ENCODE measurements at places on chromosomes 7 and 10. TPM values are rescaled to one million over a fixed set of nuclear protein-coding genes. Genes with fewer than 3 reads are reported as not detected.
A peak's percentile ranks its signal among the peaks of the same experiment; 100 is the strongest.

DNA sequence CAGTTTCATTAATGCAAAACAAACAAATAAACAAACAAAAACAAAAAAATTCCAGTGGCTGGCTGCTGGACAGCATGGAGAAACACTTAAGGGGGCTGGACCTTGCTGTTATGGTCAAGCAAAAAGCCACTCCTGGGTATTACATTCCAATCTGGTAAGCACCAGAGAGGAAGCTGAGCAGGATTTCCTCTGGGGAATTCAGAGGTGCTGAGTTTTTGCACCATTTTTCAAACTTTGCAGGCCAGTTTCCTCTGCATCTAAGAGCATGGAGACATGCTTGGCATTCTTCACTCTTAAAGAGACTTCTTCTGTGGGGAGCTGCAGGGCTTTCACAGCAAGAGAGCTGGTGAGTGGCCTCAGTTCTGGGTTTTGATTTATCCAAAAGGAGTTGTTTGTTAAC lies 84.5 kb downstream of the FZD1 start:
- no peak overlapping the region for H3K4me3 ChIP-seq
- no peaks in the 10 kb centered on the region for H3K36me3 ChIP-seq
- no peak for DNase-seq
- H3K4me1 ChIP-seq, result no peaks in the 10 kb centered on the region

DNA sequence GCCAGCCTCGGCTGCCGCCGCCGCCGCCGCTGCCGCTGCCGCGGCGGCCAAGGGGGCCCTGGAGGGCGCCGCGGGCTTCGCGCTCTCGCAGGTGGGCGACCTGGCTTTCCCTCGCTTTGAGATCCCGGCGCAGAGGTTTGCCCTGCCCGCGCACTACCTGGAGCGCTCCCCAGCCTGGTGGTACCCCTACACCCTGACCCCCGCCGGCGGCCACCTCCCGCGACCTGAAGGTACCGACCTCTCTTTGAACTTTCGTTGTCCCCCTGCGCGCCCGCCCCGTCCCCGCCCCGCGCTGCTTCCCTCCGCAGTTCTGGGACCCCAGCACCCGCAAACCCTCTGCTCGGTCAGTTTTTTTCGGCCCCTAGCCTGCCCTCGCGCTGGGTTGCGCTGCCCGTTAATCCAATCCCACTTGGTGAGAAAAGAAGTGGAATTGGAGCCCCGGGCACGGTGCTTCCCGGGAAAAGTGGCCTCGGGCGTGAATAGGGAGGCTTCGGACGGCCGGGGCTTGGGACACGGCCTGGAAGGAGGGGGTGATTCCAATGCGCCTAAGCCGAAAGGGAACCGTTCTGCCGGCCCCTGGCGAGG lies 543 bp downstream of the HMX3 start:
- DNase-seq, result no peak
- peaks cover 73% of the 10 kb centered on the region for H3K27me3 ChIP-seq
- H3K36me3 ChIP-seq, result peaks cover 2% of the 10 kb centered on the region

DNA sequence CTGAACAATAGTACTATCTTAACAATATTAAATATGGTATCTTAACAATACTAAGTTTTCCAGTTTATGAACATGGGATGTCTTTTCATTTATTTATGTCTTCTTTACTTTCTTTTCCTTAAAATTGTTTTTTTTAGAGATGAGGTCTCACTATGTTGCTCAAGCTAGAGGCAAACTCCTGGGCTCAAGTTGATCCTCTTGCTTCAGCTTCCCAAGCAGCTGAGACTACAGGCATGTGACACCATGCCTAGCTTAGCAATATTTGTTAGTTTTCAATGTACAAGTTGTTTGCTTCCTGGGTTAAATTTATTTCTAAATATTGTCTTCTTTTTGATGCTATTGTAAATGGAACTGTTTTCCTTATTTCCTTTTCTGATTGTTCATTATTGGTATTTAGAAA lies 16.9 kb downstream of the CDH23 start:
- H3K27me3 ChIP-seq, result peaks cover 28% of the 10 kb centered on the region
- H3K4me3 ChIP-seq, result no peak overlapping the region
- H3K4me1 ChIP-seq, result no peaks in the 10 kb centered on the region
- H3K27ac ChIP-seq, result no peak overlapping the region
- peaks cover 1% of the 10 kb centered on the region for H3K36me3 ChIP-seq

DNA sequence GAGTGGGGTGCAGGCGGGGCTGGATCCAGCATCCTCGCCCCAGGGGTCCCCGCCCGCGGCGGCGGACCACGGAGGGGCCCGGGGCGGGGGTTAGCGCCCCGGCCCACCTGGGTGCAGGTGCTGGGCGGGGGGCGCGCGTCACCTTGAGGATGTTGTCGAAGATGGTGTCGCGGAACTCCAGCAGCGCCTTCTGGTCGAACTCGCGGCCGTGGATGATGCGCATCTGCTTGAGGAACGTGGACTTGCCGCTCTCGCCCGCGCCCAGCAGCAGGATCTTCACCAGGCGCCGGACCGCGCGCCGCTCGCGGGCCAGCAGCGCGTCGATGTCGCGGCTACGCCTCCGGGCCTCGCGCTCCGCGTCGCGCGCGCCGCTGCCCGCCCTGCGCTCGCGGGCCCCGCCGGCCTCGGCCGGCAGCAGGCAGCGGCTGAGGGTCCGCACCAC lies 376 bp downstream of the GNA12 start:
- peaks cover 24% of the 10 kb centered on the region for H3K36me3 ChIP-seq
- no peak for DNase-seq
- H3K4me3 ChIP-seq, result peak overlapping the region; percentile 67
- peaks cover 35% of the 10 kb centered on the region for H3K4me1 ChIP-seq
- H3K27ac ChIP-seq, result no peak overlapping the region

DNA sequence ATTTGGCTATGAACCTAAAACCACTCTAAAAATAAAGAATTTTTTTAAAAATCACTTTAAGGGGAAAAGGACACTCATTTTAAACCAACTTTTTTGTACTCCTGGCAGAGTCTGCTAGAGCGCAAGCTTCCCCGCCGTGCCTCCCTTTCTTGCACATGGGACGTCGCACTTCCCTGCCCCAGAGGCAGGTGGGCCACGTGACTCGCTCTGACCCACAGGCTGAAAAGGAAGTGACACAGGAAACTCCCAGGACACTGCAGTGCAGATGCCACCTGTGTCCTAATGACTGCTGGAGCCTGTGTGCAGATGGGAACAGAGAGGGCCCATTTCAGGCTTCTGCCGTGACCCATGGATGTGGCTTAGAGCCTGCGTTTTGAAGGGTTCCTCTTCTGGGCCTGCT lies 142.1 kb upstream of the LANCL2 start:
- H3K4me3 ChIP-seq, result no peak overlapping the region
- H3K4me1 ChIP-seq, result no peaks in the 10 kb centered on the region
- no peak overlapping the region for H3K27ac ChIP-seq
- H3K36me3 ChIP-seq, result no peaks in the 10 kb centered on the region

GRCh38 chr10:108861181-108861754 lies 1062.0 kb downstream of the XPNPEP1 start:
- H3K4me3 ChIP-seq, result no peak overlapping the region
- no peak overlapping the region for H3K27ac ChIP-seq
- no peak for DNase-seq
- H3K36me3 ChIP-seq, result no peaks in the 10 kb centered on the region

DNA sequence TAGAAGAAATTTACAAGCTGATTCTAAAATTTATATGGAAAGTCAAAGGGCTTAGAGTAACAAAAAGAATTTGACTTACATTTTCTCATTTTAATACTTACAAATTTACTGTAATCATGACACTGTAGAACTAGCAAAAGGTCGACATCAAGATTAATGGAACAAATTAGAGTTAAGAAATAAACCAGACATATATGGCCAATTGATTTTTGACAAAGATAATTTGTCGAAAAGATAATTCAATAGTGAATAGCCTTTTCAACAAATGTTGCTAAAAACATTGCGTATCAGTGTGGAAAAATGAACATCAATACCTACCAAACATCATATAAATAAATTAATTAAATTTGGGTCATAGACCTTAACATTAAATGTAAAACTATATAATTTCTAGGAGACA lies 955.5 kb upstream of the AUTS2 start:
- no peak overlapping the region for H3K27ac ChIP-seq
- H3K27me3 ChIP-seq, result no peaks in the 10 kb centered on the region
- H3K4me1 ChIP-seq, result no peaks in the 10 kb centered on the region
- H3K4me3 ChIP-seq, result no peak overlapping the region
- H3K36me3 ChIP-seq, result no peaks in the 10 kb centered on the region

DNA sequence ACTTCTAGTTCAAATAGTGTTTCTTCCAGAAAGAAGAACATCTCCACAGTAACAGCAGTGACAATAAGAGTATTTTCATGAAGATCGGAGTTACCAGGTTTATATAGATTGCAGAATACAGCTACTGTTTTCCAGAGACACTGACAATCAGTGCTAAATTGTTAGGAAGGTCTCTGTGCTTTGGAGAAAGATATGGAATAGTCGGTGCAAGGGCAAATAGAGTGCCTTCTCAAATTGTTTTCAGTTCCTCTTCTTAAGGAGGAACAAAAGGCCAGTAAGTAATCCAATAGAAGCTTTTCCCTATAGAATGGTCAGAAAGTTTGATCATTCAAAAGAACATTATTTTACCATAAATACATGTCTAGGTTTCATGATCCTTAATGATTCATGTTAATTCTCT lies 2.6 kb upstream of the KIAA1217 start:
- peaks cover 24% of the 10 kb centered on the region for H3K27me3 ChIP-seq
- DNase-seq, result no peak
- no peak overlapping the region for H3K4me3 ChIP-seq
- no peaks in the 10 kb centered on the region for H3K36me3 ChIP-seq
- peaks cover 39% of the 10 kb centered on the region for H3K4me1 ChIP-seq

DNA sequence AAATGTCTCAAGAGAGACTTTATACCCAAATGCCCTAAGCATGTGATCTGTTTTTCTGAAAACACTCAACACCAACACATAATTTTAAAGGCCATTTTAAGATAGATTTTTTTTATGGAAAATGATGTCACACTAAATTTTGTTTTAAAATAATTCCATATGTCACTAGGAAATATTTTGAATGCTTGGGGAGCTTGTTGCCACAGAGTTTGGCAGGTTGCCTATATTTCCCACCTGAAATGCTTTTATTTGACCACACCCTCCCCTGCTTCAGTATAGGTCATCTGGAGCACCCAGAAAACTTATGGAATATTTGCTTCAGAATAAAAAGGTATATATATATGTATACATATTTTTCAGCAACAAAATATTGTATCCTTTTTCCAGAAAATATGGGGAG lies 180.0 kb upstream of the ANK3 start:
- H3K4me3 ChIP-seq, result no peak overlapping the region
- no peak for DNase-seq
- peaks cover 33% of the 10 kb centered on the region for H3K36me3 ChIP-seq
- no peak overlapping the region for H3K27ac ChIP-seq
- H3K4me1 ChIP-seq, result peaks cover 74% of the 10 kb centered on the region
- no peaks in the 10 kb centered on the region for H3K27me3 ChIP-seq

GRCh38 chr7:158500651-158501052 lies 87.0 kb downstream of the PTPRN2 start:
- no peak for DNase-seq
- no peak overlapping the region for H3K27ac ChIP-seq
- no peaks in the 10 kb centered on the region for H3K4me1 ChIP-seq
- no peaks in the 10 kb centered on the region for H3K36me3 ChIP-seq

DNA sequence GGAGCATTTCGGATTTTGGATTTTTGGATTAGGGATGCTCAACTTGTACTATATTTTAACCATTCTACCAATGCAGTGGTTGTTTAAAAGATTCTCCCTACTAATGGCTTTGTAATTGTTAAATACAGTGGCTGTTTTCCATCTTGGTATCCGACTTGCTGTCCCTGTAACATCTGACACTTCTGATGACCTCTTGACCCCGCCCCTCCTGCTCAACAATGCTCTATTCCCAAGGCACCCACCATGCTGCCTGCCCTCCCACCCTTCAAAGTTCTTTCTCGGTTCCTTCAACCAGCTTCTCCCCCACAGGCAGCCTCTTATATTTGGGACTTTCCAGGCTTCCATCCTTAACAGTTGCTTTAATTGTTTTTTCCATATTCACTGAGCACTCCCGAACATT lies 2.0 kb downstream of the PRTFDC1 start:
- no peak overlapping the region for H3K27ac ChIP-seq
- H3K4me3 ChIP-seq, result no peak overlapping the region
- H3K4me1 ChIP-seq, result peaks cover 16% of the 10 kb centered on the region
- H3K36me3 ChIP-seq, result no peaks in the 10 kb centered on the region

DNA sequence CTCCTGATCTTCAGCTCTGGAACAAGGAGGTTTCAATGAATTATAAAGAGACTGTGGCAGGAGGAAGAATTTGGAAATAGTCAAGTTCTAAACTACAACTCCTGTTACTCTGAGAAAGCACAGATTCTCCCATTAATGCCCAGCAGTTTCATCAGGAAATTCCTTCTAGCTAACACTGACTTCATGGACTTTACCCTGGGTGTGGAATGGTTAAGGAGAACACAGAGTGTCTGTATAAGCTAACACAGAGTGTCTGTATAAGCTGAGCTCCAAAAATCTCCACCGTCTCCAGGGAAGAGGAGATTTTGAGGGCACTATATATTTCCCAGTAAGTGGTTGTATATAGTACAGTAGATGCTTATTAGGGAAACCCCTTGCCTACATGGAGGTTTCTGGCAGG lies 675.5 kb downstream of the XPNPEP1 start:
- H3K27ac ChIP-seq, result no peak overlapping the region
- no peak overlapping the region for H3K4me3 ChIP-seq
- no peaks in the 10 kb centered on the region for H3K36me3 ChIP-seq
- H3K4me1 ChIP-seq, result no peaks in the 10 kb centered on the region
- H3K27me3 ChIP-seq, result no peaks in the 10 kb centered on the region

DNA sequence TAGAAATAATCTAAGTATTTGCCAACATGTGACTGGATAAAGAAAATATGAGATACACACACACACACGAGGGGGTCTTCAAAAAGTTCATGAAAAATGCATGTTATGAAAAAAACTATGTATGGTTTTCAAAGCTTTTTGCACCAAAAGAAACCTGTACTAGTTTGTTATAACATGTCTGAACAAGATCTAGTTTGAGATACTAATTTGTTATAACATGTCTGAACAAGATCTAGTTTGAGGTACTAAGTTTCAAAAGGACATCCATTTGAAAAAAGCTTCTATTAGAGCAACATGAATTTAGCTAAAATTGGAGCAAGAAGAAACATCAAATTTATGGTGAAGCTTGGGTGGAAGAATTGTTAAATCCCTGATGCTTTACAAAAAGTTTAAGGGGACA lies 19.8 kb upstream of the ADRA2A start:
- no peaks in the 10 kb centered on the region for H3K4me1 ChIP-seq
- no peak overlapping the region for H3K27ac ChIP-seq
- H3K27me3 ChIP-seq, result peaks cover 15% of the 10 kb centered on the region
- H3K4me3 ChIP-seq, result no peak overlapping the region

GRCh38 chr7:105118612-105119600 lies 104.9 kb downstream of the KMT2E start:
- no peak overlapping the region for H3K27ac ChIP-seq
- DNase-seq, result no peak
- H3K4me3 ChIP-seq, result no peak overlapping the region
- H3K36me3 ChIP-seq, result peaks cover 29% of the 10 kb centered on the region
- peaks cover 4% of the 10 kb centered on the region for H3K4me1 ChIP-seq
- no peaks in the 10 kb centered on the region for H3K27me3 ChIP-seq

- H3K36me3 ChIP-seq, result no peaks in the 10 kb centered on the region
- no peak for DNase-seq
- no peak overlapping the region for H3K27ac ChIP-seq
- H3K4me3 ChIP-seq, result no peak overlapping the region
- H3K4me1 ChIP-seq, result no peaks in the 10 kb centered on the region
Observed at GRCh38 chr7:3201306-3201705, 99.7 kb upstream of the SDK1 start.

GRCh38 chr10:96263176-96263575 lies 8.2 kb downstream of the BLNK start:
- DNase-seq, result no peak
- no peak overlapping the region for H3K27ac ChIP-seq
- peaks cover 5% of the 10 kb centered on the region for H3K27me3 ChIP-seq
- H3K4me3 ChIP-seq, result no peak overlapping the region
- no peaks in the 10 kb centered on the region for H3K4me1 ChIP-seq
- no peaks in the 10 kb centered on the region for H3K36me3 ChIP-seq

Gene CALCR
- not detected for total RNA-seq

Gene SH2D4B
- 0.18 TPM for total RNA-seq

Gene LFNG
- 34.8 TPM for total RNA-seq

Gene TDRD1
- total RNA-seq, result 0.13 TPM

Gene ABCF2
- 81.7 TPM for total RNA-seq

Gene YAE1
- 12.1 TPM for total RNA-seq

Gene RPEL1
- not detected for total RNA-seq
